ENCODE measurements at places on chromosomes 16 and 17. TPM values are rescaled to one million over a fixed set of nuclear protein-coding genes. Genes with fewer than 3 reads are reported as not detected.

GRCh38 chr17:46081018-46081320, 81.9 kb downstream of the STH start:
- ATAC-seq: peak; percentile 29

DNA sequence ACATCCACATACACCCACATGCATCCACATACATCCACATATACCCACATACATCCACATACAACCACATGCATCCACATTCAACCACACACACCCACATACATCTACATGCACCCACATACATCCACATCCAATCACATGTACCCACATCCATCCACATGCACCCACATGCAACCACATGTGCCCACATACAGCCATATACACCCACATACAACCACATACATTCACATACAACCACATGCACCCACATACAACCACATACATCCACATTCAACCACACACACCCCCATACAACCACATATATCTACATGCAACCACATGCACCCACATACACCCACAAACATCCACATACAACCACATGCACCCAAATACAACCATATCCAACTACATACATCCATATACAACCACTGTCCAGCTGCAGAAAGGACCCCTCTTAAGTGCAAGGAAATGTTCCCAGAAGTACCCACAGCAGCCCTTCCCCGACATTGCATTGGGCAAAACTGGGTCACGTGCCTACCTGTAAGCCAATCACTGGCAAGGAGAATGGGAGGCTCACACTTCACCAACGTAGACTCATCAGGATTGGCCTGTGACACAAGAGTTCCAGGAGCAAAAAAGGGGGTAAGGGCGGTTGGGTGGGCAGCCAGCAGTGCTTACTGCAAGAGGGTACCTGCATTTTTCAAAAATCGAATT, 18.1 kb downstream of the CALB2 start:
- no peak for ATAC-seq

DNA sequence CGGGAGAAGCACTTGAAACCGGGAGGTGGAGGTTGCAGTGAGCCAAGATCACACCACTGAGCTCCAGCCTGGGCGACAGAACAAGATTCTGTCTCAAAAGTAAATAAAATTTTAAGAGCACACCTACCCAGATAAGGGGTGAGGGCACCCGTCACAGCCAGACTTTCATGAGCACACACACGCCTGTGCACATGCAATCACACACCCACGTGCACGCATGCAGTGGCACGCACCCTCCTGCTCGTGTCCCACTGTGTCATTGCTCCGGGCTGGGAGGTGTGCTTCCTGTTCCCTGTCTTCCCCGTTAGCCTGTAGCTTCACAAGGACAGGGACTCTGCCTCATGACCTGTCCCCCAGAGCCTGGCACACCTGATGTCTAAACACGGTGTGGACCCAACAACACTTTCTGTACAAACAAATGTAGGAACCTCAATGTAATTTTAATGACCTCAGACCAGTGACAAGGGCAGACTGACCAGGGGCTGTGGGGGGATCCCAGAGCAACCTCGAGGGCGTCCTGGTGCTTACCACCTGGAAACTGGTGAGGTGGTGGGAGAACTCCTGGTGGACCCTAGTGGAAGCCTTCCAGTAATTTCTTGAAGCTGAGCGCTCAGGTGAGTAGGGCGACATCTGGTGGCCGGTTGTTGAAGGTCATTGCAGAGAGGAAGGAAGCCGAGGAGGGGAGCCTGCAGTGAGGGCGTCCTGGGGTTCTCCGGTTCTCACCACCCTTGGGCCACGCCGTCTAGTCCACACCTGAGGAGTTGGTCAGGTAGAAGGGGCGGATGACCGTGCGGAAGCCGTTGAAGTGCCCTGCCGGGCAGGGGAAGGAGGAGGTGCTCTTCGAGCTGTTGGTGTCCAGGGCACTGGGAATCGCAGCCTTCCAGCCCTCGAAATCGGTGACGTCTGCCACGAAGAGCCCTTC, 8.6 kb downstream of the LGALS3BP start:
- ATAC-seq: peak; percentile 45

- ATAC-seq: no peak
Measured at GRCh38 chr16:48810803-48811453, 200.9 kb upstream of the N4BP1 start.

DNA sequence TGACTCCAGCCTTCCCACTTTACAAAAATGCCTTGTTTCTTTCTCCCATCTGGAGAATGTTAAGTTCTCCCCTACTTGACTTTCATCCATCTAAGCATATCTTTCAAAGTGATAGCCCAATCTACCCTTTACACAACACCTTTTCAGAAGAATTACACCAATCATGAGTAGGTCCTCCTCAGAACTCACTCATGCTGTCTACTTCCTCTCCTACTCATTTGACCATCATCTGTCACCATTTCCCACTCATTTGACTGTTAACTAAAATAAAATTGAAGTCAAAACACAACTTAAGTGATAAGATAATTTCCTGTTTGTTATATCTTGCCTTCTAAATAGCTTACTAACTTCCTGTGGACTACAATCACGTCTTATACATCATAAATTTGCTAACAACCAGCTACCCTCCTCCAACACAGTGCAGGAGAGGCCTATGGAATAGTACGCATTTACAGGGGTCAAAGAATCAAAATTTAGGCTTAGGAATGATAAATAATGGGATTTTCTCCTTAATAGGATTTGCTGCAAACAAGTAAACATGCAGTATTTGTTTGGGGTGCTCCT, 16.1 kb downstream of the KCNJ16 start:
- ATAC-seq: no peak

DNA sequence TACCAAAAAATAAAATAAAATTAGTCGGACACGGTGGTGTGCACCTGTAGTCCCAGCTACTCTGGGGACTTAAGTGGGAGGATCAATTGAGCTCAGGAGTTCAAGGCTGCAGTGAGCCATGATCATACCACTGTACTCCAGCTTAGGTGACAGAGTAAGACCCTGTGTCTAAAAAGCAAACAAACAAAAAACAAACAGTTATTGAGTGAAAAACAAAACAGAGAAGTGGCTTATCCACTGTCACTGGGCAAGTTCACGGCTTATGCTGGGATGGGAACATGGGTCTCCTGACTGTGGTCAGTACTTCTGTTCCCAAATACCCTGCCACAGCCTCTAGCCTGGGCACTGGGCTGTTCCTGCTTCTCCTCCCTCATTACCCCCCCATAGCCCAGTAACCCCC, 9.5 kb upstream of the GRN start:
- ATAC-seq: no peak

DNA sequence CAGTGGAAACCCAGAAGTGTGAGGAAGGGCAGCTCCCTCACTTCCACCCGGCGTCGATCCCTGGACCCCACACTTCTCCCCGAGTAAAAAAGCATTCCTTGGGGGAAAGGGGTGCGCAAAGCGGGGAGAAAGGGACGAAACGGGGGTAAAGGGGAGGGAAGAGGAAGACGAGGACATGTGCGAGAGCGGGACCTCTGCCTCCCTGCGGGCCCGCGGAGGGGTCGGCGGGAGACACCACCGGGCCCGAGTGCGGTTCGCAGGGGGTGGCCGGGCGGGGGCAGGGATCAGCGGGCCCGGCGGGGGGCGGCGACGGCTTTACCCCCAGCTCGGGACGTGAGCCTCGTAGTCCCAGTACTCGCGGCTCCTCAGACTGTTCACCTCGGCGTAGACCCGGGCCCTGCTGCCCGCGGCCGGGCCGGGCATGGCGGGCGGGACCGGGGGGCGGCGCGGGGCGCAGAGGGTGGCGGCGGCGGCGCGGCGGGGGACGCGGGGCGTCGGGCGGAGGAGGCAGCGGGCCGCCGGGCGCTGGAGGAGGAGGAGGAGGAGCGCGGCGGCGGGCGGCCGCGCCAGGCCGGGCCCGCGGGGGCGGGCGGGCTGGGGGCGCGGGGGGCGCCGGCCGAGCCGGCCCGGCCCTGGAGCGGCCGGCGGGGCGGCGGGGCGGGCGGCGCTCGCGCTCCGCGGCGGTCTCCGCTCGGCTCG, 443 bp downstream of the CSNK2A2 start:
- no peak for ATAC-seq

DNA sequence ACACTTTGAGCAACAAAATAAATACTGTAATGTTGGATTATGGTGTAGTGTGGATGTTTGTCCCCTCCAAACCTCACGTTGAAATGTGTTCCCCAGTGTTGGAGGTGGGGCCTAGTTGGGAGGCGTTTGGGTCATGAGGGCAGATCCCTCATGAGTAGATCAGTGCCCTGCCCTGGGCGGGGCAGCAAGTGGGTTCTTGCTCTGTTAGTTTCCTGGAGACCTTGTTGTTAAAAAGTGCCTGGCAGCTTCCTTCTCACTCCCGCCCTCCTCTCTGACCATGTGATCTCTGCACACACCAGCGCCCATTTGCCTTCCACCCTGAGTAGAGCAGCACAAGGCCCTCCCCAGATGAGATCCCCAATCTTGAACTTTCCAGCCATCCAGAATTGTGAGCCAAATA, 67.7 kb downstream of the MPRIP start:
- ATAC-seq: peak; percentile 84

DNA sequence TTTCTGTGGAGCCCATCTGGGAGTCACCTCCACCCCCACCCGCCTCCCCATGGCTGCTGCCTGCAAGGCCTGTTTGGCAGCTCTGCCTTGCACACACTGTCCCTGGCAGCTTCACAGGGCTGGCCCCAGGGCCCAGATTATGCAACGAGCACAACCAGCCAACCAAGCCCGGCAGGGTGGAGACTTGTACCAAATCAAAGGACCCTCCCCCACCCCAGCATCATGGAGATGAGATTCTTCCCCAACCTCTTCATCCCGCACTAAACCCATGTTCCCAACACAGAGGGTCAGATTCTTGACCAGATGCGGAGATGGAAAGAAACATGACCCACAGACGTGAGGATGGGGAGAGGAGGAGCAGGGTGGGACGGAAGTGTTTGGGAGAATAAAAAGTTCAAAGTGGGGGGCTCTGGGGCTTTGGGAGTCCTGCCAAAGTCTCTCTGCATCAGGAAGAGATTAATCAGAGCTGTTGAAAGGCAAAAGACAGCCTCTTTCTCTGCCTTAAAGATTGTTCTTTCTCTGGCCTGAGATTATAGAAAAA, 3.8 kb downstream of the SMARCD2 start:
- peak; percentile 52 for ATAC-seq

- ATAC-seq: no peak
Measured at GRCh38 chr16:10846213-10846998, 27.8 kb upstream of the TVP23A start.

DNA sequence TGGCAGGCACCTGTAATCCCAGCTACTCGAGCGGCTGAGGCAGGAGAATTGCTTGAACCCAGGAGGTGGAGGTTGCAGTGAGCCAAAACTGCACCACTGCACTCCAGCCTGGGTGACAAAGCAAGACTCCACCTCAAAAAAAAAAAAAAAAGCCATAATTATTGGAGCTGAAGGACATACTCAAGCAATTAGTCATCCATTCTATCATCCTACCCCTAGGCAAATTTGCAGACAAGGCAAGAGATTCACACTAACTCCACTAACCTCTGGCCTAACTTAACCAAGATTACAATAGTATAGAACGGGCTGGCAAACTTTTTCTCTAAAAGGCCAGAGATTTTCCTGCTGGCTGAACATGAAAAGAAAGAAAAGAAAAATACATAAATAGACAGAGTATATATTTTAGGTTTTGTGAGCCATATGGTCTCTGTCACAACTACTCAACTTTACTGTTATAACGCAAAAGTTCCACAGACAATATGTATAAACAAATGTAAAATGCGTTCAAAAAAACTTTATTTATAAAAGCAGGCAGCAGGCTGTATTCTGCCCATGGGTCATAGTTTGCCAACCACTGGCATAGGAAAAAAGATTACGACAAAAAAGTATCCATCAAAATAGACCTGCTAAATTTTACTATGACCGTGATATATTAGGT, 29.7 kb downstream of the BRIP1 start:
- ATAC-seq: peak; percentile 83

- no peak for ATAC-seq
Measured at GRCh38 chr17:1083451-1084187, 86.7 kb downstream of the TIMM22 start.

DNA sequence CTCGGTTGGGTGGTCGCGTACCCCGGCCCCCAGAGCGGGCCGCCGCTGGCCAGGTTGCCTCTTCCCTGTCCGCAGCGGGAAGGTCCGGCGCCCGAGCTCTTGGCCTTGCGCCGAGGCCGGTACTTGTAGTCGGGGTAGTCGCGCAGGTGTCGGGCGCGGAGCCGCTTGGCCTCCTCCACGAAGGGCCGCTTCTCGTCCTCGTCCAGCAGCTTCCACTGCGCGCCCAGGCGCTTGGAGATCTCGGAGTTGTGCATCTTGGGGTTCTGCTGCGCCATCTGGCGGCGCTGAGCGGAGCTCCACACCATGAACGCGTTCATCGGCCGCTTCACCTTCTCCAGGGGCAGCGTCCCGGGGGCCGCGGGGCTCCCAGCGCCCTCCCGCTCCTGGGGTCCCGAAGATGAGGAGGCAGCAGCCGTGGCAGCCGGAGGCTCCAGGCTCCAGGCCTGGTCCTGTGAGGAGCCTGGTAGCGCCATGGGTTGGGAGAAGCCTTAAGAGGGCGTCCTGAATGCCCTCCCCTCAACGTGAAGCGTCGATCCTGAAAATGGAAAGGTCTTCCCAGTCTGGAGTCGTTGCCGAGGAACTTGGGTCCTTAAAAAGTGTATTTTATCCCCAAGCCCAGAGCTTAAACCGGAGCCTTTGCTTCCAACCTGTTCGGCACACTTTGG, 558 bp downstream of the SOX15 start:
- peak; percentile 63 for ATAC-seq

DNA sequence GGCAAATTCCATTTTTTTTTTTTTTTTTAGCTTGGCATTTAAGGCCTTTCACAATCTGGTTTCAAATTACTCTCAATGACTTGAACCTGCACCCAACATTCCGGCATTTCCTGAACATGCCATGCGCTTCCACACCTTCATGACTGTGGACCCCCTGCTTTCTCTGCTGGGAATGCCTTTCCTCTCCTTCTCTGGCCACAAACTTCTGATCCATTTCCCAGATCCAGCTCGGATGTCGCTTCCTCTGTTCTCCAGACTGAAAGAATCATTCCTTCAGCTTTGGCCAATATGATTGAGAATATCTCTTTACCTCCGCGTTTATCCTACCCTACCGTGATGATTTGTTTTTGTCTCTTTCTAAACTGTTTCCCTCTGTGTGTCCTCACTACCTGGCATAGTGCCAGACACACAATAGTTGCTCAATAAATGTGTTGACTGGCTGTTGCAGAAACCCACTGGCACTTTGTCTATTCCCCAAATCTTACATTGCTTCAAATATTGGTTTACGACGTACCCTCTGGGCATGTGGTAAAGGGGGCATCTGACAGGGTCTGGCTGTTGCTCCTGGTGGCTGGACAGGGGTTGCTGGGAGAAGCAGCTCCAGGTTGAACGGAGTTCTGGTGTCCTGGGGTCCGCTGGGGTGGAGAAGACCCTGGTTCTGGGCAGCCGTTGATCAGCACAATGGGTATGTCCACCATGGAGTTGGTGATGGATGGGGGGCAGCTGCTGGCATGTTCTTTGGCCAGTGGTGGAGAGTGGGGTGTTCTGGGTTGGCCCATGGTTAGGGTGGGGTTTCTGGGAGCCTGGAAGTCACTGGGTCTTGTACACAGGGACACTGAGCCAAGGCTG, 14.7 kb downstream of the TNS4 start:
- ATAC-seq: no peak

The FBXW10 gene
- total RNA-seq: 0.16 TPM

The SNX20 gene
- total RNA-seq: 0.76 TPM

The GAS2L2 gene
- total RNA-seq: not detected

The RND2 gene
- 0.16 TPM for total RNA-seq

Measured in esophagus mucosa (tissue), 1 donor.